ENCODE measurements at places on chromosomes 2 and 18.

DNA sequence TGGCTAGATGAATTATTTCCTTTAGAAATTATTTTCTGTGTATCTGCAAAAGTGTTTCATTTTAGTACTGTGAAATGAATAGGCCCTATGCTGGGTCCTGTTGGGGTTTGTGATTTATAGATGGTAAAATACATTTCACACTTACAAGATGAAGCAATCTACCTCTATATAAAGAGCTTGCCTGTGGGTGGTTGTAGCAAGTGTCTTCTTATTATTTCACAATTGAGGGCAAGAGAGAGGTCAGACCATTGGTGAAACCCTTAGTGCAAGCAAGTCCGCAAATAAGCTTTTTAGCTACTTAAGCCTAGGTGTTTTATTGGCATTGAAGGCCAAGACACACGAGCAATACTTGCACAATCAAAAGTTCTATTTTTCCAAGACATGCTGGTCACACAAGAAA, 153.1 kb downstream of the FMNL2 start:
- no peak for DNase-seq

DNA sequence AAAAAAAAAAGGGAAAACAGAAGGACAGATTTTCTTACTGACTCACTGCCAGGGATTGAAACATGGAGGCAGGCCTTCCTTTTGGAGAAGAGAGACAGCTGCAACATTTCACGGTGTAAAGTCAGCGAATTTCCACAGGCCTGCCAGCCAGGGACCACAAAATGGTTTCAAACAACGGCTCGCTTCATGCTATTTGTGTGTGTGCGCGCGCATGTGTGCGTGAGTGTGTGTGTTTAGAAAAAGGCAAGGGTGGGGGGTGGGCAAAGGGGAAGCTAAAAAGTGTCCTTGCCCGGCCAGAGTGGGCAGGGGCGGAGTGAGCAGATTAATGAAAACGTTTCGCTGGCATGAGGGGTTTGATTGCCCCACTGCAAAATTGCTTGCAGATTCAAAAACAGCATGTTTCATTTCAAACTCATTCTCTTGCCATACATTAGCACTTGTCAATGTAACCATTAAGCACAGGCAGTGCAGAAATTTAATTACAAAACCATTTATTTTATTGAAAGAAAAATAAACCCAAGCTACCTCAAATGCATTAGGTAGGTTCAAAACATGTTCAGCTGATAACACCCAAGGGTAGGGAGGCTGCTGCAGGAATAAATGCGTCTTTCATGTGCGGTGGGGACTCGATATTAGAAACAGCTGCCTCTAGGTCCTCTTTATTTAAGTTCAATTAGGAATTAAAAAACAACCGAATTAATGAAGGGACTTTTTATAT, 182.1 kb upstream of the SIX2 start:
- no peak for DNase-seq

- DNase-seq: no peak
These were observed 23.6 kb upstream of the STAT4 start for GRCh38 chr2:191174442-191174841.

- no peak for DNase-seq
These were observed 67.3 kb downstream of the SEMA4F start for GRCh38 chr2:74721316-74721715.

- no peak for DNase-seq
These were observed 146.5 kb downstream of the PKP4 start for GRCh38 chr2:158603205-158603604.

- no peak for DNase-seq
These were observed 61.9 kb downstream of the KIF5C start for GRCh38 chr2:148936857-148937450.

DNA sequence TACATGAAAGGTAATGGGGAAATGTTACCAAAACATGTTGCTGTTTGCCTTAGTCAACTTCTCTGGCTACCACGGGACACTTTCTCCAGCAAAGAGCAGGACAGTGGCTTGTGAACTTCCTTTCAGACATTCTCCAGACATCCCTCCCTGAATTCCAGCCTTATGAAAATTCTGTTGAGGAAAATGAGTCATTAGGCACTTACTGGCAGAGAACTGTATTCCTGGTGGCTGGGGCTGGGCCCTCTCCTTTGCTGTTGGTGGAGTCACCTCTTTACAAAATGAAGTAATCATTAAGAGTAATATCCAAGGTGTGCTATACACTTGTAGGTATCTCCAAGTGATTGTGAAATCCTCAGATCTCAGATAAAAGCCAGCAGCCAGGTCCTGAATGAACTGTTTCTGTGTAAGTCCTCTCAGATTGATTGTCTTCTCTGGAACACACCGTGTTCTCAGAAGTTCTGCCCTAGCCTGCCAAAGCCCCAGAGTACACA, 1.3 kb upstream of the FAP start:
- DNase-seq: no peak

DNA sequence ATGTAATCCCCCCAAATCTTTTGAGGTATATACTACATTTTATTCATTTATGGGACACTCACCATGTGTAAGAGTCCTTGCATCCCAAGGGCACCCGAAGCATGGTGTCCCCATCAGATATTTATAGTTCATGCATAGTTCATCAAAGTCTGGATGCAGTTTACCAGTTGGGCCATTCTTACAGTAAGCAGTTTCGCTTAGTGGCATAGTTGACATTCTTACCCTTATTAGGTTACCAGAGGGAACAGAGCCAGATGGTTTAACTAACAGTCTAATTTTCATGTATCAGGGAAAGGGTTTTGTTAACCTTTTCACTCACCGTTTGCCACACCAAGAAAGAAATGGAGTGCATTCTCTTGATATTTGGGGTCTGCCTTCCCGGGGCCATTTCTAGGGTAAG, 7.1 kb downstream of the ZNF407 start:
- DNase-seq: no peak

DNA sequence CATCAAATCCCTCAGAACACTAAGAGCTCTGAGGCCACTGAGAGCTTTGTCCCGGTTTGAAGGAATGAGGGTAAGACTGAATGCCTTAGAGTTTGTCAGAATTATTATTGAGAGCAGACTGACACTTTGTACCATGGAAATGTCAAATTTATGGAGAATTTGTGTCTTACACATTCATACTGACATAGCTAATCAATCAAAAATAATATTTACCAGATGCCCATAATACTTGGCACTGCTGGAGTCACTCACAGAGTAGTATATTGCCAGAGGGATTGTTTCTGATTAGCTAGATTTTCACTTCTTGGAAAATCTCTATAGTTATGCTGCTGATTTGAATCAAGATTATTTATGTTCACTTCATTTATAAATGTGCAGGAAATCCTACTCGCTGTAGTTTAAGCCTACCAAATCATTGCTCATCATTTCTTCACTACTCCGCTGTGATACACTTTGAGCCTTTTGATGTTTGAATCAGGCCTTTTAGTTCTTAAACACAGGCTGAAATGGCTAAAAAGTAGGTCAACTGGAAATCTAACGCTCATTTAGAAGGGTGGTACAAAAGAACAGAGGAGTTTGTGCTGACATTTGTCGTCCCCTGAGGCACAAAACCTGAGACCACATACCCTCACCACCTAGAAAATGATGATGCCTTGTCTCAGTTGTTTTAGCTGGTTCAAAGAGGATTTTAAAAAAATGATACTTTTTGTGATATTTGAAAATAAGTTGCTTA, 96.1 kb upstream of the CSRNP3 start:
- DNase-seq: no peak

- no peak for DNase-seq
These were observed 25.2 kb downstream of the CAPN13 start for GRCh38 chr2:30781961-30782533.

DNA sequence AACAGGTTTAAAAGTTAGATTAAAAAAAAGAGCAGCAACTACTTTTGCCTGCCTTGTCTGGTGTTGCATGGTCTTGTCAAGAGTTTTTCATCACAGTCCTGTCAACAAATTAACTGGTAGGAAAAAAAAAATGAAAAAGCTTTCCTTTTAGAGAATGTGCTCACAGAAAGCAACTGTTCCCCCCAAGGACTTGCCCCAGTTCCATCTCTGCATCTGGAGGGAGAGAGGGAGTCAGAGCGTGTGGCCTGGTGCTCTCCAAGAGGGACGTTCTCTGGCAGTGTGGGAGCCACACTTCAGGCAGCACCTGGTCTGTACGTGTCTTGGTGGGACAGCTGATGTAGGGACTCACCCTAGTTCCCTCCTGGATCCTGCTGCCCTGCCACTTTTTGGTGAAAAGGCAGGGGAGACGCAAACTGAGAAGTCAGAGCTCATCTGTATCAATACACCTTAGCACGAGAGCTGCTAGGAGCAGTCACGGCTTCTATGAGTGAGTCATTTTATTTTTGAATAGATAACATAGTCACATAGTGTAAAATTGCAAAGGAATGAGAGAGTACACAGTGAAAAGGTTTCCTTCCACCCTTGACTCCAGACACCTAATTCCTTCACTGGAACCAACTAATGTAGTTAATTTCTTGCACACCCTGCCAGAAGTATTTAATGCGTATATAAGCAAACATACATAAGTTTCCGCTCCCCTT, 172.5 kb upstream of the MGAT5 start:
- no peak for DNase-seq

- DNase-seq: no peak
These were observed 544 bp downstream of the EVA1A start for GRCh38 chr2:75560022-75560767.

- DNase-seq: no peak
These were observed 2.2 kb downstream of the IL1F10 start for GRCh38 chr2:113069676-113070605.

DNA sequence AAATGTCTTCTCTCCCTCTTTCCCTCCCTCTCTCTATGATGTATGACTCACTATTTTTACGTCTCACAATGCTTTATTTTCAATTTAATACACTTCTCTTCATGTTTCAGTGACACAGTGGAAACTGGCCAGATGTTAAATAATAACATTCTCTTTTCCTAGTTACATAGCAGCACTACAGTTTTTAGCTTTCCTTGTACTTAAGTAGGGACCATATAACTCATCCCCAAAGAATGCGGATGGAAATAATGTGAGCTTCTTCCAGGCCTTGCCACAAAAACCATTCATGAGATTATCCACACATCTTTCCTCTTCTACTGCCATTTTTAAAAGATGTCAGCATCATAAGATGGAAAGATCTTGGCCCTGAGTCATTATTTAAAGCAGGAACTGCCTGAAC, 789.4 kb downstream of the LRP1B start:
- no peak for DNase-seq

DNA sequence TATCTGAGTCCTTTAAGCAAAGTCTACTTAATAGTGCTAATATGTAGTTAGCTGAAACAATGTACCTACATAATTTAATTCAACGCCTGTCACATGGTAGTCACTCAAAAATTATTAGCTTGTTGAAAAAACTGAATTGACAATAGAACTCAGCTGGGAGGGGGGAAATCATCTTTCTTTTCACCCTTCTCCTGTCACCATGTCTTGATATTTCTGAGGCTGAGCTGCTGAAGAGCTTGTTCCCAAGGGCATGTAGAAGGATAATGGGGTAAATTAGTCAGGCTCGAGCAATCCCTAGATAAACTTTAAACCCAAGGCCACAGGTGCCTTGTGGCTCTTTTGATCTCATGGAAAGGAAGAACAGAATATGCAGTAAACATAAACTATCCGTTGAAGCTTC, 339.6 kb upstream of the LRATD1 start:
- DNase-seq: no peak

All from stimulated activated CD4-positive, alpha-beta T cell treated with anti-CD3 and anti-CD28 coated beads, Interleukin-4, amount 100 ng/mL, for 1 hour (primary cell).